ENCODE measurements at places on chromosomes 3 and 15.

GRCh38 chr15:39887832-39888231, 32.2 kb downstream of the GPR176 start:
- no peak for DNase-seq

DNA sequence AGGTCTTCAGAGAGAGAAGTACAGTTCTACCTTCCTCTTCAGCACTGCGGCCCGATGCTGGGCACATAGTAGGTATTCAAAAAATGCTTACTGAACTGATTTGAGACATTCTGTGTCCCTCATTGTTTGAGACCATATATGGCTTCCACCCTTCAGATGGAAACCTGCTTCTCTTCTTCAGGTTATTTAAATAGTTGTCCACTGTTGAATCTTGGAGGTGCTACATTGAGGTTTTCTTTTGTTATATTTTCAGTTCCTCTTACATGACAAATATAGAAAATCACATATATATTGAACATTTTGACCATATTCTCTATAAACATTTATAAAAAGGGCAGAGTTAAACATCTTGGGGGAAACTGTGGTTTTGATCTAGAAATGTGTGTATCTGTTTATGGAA, 200.2 kb upstream of the LRRC3B start:
- no peak for DNase-seq

DNA sequence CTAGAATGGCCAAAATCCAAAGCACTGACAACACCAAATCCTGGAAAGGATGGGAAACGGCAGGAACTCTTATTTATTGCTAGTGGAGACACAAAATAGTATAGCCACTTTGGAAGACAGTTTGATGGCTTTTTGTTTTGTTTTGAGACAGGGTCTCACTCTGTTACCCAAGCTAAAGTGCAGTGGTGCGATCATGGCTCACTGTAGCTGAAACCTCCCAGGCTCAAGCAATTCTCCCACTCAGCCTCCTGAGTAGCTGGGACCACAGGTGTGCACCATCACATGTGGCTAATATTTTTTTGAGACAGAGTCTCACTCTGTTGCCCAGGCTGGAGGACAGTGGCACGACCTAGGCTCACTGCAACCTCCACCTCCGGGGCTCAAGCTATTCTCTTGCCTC, 27.3 kb upstream of the GPR160 start:
- DNase-seq, result no peak

DNA sequence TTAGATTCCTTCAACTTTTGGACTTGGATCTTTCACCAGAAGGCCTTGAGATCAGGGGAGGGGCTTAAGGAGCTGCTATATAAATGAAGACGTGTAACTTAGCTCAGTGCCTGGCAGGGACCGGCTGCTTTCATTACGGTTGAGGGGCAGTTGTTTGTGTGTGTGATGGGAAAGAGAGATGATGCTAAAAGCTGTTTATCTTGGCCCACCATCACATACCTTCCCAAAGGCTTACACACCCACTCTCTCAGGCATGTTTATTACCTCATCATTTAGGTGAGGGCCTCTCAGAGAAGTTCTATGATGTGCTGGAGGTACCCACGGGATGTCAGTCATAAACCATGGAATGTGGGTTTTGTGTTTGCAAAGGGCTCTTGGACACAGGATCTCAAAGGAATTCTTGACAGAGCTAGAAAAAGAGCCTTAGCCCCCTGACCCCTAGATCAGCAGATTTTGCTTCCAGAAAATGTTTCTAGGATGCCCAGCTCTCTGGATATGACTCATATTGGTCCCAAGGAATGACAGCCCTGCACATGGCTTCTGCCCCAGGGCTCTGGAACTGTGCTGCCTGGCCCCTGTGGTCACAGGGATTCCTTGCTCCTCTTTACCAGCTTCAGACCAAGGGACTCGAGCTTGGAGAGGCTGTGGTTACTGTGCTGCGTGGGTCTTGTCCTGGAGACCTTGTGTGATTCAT, 15.9 kb upstream of the SMAD3 start:
- no peak for DNase-seq

GRCh38 chr3:195566797-195567196, 16.9 kb downstream of the APOD start:
- no peak for DNase-seq

DNA sequence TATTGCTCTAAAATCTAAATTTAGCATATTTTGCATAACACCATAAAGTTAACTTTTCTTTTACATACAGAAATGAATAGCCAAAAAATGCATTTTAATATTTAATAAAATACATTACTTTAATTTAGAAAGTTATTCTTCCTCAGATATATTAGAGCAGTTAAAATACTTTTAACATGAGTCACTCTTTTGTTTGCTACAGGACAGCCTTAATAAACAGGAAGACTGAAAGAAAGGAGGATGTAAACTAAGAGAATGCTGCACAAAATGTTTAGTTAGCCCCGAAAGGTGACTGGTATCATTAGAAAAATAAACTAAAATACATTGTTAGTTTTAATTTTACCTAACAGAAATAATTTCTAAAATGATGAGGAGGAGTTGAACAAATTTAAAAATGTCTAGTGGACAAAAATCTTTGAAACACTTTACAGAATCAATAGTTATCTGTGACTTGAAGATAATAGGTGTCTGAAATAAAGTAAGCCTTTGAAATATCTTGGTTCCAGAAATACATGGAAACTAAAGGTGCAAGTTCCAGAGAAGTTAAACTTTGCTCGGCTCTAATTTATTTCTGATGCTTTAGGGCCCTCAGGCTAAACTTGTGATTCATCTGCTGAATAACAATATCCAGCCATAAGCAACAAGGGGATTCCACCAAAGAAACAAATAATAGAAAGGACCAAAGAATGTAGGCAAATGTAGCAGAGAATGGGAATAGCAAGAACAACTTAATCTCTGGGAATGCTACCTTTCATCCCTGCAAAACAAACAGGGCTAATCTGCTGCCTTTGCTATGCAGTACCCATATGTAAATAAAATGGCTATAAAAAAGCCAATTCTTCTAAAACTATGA, 138.3 kb upstream of the UBP1 start:
- no peak for DNase-seq

DNA sequence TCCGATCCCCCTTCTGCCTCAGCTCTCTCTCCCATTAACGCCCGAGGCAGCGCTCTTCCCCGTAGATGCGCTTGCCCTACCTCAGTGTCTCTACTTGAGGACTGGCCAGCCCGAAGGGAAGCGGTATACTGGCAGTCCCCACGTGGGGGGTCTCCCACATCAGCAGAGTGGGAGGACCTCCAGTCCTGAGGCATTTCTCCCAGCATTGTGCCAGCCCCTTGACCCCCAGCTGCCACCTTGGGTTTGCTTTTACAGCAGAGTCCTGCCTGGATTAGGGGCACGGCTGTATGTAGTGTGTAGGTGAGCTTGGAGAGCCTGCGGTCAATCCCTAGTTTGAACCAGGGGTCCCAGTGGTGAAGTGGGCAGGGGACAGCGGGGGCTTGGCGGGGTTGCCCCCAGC, 767 bp downstream of the SEMA3F start:
- DNase-seq, result no peak

GRCh38 chr3:124993466-124993865, 58.9 kb upstream of the MUC13 start:
- DNase-seq, result no peak

DNA sequence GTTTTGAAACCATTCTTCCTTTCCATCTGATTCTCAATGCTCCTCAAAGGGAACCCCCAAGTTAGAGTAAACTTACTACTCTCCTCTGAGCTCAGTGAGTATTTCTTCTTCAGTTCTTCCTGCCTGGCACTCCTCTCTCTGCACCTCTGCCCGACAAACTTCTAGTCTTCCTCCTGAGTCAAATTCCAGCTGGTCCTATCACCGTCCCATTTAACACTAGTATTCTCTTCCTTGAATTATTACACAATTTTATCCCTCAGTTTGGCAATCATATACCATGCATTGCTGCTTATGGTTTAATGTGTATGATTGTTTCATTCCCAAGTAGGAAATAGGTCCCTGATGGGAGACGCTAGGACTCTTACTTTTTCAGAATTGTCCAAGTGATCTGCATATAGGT, 279.7 kb downstream of the MECOM start:
- no peak for DNase-seq

- no peak for DNase-seq
These were observed 220.9 kb upstream of the NANOGP8 start for GRCh38 chr15:35305946-35306345.

DNA sequence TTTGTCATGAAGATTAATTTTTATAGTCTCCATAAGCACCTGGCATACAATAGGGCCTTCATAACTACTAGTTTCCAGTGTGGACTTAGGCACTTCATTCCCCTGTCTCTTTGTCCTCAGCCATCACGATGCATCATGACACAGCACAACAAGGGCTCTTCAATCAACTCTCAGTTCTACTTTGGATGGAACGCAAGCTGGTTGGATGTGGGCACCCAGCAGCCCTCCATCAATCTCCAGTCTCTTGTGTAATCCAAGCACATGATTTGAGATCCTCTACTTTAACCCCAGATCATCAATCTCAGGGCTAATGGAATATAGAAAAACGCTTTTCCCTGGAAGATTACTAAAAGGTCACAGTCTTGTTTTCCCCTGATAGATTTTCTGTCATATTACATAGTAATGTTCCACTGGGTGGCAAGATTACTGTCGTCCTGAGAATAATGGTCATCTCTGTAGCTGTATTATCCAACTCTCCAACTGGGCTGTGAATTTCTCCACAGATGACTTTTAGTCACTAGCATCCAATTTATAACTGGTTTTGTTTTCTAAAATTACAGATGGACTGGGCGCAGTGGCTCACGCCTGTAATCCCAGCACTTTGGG, 22.9 kb upstream of the CHRNA7 start:
- no peak for DNase-seq

GRCh38 chr3:172098698-172099494, 59.5 kb downstream of the FNDC3B start:
- no peak for DNase-seq

DNA sequence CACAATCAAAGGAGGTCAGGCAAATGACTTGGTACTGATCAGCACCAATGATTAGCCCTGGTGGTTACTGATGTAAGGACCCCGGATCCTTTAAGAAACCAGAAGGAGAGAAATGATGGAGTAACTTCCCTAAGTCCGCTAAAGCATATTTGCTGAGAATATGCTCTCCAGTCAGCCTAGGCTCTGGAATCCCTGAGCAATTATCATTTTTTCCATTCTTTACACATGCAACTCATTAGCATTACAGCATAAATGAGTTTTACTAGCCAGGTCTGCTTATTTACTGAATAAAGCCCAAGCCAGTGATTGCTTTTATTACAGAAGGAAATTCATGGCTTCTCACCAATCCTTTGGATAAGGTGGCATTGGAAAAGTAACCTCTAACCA, 139.2 kb upstream of the WNT5A start:
- DNase-seq, result no peak

- no peak for DNase-seq
These were observed 88.8 kb upstream of the PLXND1 start for GRCh38 chr3:129695230-129695629.

- no peak for DNase-seq
These were observed 218.9 kb downstream of the CNTN4 start for GRCh38 chr3:2317521-2317920.

DNA sequence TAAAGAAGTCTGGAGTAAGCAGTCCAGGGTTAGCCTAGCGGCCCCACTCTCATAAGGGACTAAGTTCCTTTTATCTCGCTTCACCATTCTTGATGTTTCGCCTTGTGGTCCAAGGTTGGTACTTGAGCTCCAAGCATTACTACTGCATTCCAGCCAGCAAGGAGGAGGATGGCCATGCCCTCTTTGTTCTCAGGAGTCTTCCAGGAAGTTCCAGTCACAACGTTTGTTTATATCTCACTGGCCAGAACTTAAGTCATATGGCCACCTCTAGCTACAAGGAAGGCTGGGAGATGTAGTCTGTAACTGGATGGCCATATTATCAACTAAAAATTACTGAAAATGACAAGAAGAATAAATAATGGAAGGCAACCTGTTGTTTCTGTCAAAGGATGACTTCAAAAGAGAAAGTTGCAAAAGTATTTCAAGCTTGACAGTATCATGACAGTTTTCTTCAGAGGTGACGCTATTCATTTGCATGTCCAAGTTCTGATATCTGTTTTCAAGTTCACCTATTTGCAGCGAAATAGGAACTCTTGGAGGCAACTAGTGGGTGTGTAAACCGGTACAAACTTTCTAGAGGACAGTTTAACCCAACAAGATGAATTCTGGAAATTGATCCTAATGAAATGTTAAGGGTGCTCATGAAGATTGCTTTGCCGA, 118.6 kb downstream of the PGPEP1L start:
- no peak for DNase-seq

DNA sequence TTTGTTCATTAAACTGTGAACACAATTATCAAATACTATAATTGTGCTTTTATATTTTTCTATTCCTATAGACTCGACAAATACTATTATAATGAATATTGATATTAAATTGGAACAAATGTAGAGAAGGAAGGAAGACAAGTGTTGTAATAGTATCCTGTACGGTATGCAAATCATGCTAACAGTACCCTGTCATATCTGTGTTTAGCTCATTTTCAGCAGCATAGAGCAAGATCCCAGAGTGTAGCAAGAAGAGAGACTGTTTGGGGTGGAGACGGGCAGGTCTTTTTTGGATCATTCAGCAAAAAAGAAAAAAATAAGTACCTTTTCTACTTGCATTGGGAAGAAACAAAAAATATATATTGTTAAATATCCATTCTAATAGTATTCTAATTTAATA, 224.1 kb downstream of the TPRG1 start:
- DNase-seq, result no peak

- no peak for DNase-seq
These were observed 204.1 kb upstream of the TBL1XR1 start for GRCh38 chr3:177401375-177401774.

DNA sequence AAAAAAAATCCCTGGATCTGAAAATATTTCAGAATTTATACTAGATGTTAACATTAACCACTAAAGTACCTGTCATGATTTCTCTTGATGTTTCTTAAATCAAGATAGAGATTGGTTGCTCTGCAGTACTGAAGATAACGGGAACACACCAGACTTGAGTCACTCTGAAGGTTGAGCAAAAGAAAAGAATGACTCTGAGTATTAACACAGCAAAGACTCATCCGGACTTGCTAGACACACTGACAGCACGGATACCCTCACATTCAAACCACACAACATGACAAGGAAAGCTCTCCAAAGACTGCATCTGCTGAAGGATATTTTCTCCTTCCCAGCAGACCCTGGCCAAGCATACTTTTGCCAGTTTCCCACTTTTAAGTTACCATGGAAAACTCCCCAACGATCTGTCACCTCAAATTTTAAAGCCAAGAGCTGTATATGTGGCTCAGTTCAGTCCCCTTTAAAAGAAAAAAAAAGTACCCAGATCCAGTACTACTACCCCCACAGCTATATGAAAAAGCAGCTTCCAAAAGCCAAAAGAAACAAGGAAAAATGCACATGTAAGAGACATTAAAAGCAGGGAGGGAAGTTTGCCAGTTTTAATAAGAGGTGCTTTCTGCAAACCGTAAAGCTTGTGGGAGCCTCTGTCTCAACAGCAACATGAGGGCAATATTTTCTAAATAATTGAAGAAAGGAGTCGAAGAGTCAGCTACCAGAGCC, 8.3 kb downstream of the EOGT start:
- no peak for DNase-seq

- DNase-seq, result no peak
These were observed 178.1 kb downstream of the LPP start for GRCh38 chr3:188332085-188332484.

All from stimulated activated CD4-positive, alpha-beta T cell treated with anti-CD3 and anti-CD28 coated beads, Interleukin-12 subunit alpha, Interleukin-12 subunit beta, amount 100 ng/mL, for 4 hours (primary cell).